ENCODE measurements at places on chromosomes 3 and 15.

- DNase-seq: no peak
Measured at GRCh38 chr15:92565351-92566125, 90.0 kb downstream of the FAM174B start.

DNA sequence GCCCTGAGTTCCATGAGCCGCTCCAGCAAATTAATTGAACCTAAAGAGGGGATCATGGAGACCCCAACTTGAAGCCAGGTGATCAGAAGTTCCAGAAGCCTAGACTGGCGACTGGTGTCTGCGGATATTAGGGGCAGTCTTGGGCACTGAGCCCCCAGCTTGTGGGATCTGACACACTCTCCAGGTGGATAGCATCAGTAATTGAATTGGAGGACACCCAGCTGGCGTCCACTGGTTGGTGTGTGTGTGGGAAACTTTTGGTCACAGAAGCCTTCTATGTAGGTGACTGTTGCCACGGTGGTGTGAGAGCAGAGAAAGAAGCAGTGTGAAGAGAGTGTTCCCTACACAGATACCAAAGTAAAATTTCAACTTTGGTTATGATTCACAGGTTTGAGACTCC is 106.0 kb upstream of the ADPGK start:
- no peak for DNase-seq

- peak; percentile 32 for DNase-seq
Measured at GRCh38 chr3:138935863-138936740, 10.8 kb downstream of the FOXL2 start.

GRCh38 chr15:74382004-74382816 is 14.8 kb upstream of the CYP11A1 start:
- peak; percentile 68 for DNase-seq

GRCh38 chr3:113890256-113890900 is 51.8 kb downstream of the GRAMD1C start:
- DNase-seq: peak; percentile 3

DNA sequence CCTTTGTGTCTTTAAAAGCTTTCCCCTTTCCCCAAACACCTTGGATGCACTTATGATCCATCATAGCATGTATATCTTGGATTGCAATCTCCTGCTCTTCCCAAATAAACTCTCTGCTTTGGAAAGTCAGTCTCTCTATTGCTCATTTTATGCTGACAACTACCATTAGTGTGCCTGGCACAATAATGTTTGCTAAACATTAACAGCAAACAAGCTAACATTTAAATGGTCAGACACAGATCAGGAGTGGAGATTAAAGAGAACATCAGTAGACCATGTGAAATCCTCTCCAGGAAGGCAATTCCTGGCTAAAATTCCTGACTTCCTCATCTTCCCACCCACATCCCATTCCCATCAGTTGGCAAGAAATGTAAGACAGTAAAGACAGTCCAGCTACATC is 44.3 kb upstream of the EIF1B start:
- no peak for DNase-seq

- DNase-seq: peak; percentile 66
Measured at GRCh38 chr3:193943200-193943599, 192.7 kb upstream of the HES1 start.
